ENCODE measurements at places on chromosomes 12 and 14.

DNA sequence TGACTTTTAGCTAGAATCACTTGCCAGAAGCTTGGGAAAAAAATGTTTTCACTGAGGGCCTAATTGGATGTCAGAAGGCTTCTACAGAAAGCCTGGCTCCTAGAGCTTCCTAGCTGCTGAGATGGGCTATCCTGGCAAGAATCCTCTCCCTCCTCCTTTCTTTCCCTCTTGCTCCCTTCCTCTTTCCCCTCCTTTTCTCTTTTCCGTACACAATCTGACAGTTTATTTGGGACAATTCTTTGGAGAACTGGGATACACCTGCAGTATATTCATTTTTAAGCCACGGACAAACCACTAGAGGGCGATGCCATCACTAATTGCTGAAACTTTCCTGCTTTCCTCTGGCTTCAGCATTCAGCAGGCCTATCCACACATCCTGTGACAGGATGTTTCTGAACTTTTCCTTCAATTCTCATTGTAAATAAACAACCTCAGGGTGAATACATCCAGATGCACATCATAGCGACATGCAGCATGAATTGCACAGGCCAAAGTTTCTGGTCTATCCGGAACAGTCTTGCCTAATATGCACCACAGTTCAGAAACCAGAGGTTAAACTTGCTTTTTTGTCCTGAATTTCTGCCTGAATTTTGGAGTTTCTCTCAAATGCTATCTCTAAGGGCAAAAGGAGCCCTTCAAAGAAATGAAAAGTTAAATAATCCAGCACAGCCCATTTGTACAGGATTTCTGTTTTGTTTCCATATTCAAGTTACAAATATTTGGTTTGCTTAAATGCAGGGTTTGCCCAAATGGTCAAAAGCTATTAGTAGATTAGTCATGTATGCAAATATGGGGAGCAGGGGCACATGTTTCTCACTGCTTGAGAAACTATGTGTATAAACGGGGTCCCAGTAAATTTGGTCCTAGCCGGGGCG, 142.8 kb downstream of the PAWR start:
- DNase-seq: no peak

DNA sequence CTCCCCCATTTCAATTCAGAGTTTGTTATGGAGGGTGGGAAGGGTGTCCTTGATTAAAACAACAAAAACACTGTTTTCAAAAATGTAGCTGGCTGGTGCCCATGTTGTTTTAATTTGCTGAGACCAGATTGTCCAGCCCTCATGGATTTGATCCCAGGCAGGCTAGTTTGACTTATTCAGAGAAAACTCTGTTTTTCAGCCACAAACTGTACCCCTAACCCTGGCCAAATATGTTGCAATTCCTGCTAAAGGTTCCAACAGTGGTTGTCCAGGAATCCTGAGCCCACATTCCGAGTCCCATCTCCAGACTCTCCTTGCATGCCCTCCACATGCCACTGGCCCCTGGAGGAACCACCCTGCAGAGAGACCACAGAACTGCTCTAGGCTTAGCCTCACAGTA, 36.0 kb downstream of the MAP1LC3B2 start:
- no peak for DNase-seq

DNA sequence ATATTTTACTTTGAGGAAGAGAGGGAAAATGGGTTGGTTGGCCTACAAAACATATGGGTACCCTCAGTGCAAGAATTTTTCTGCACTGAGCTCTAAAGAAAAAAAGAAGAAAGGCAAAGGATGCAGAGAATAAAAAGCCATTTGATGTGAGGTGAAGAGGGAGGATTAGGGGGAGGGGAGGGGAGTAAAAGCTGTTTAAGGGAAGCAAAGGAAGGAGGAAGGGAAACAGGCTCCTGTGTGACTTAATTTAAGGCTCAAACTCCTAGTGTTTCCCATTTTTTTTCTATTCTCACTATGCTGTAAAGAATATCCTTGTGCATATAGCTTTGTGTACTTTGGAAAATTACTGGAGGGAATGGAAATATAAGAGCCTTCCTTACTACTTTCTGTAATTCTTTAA, 78.7 kb downstream of the NKX2-1 start:
- no peak for DNase-seq

DNA sequence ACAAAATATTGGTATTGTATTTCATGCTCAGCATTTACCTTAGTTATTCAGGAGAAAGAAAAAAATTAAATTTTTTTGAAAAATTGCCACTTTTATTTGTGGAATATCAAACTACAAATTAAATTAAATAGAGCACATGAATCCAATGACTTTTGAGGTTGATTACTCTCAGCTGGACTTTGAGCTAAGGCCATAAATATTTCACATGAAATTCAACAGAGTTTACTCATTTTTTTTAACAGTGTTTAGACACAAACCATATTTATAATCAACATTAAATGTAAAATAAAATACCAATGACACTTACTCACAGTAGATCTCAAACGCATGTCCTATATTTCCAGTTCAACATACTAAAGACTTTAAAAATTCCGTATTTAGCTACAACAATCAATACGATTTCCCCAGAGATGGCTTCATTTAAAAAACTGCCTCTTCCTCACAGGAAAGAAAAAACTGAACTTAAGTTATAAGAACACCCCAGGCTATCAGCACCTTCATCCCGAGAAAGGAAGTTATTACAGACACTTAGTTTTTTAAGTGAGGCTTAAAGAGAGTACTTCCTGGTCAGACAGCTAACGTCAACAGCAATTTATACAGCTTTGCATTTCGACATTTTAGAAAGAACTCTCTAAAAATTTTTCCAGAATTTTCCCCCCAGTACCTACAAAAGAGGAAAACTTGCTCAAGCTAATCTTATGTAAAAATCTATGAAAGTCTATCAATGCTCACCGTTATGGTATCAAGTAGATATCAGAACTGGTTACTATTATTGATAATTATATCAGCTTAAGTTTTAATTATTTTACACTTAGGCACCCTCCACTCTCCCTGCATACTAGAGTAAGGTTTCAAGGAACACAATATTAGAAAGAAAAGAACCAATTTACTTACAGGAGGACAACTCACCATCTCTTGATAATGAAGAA, 13.8 kb downstream of the TAOK3 start:
- DNase-seq: no peak

- DNase-seq: no peak
These were observed 129.5 kb upstream of the ATF1 start for GRCh38 chr12:50634379-50634778.

DNA sequence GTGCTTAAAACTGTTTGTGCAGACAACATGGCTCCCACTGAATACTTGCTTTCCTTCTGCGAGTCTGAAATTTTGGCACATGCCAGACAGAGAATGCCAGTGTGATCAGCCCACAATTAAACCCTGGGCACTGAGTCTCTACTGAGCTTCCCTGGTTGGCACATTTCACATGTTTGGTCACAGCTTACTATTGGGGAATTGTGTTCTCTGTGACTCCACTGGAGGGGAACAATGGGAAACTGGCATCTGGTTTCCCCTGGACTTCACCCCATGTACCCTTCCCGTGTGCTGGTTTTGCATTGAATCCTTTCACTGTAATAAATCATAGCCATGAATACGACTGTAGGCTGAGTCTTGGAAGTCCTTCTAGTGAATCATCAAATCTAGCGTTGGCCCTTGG, 64.9 kb downstream of the EFCAB11 start:
- no peak for DNase-seq

GRCh38 chr12:98653866-98654493, 8.9 kb downstream of the APAF1 start:
- DNase-seq: no peak

DNA sequence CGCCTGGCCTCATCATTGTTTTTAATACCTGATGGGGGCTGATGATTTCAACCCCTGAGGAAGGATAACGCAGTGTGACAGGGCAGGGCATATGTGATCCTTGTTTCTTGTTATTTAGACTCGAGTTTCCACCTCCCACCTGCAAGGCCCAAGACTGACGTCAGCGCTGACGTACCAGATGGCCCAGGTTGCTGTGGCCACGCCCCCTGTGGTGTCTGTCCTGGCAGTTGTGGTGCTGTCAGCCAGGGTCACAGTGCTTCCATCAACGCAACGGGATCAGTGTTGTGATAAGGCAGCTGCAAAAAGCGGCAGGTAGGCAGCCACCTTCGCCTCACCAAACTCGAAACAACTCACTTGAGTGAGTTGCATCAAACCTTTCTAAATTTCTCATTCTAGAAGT, 18.4 kb downstream of the DDX51 start:
- DNase-seq: no peak

- DNase-seq: no peak
These were observed 9.8 kb upstream of the HSP90AA1 start for GRCh38 chr14:102096569-102097188.

DNA sequence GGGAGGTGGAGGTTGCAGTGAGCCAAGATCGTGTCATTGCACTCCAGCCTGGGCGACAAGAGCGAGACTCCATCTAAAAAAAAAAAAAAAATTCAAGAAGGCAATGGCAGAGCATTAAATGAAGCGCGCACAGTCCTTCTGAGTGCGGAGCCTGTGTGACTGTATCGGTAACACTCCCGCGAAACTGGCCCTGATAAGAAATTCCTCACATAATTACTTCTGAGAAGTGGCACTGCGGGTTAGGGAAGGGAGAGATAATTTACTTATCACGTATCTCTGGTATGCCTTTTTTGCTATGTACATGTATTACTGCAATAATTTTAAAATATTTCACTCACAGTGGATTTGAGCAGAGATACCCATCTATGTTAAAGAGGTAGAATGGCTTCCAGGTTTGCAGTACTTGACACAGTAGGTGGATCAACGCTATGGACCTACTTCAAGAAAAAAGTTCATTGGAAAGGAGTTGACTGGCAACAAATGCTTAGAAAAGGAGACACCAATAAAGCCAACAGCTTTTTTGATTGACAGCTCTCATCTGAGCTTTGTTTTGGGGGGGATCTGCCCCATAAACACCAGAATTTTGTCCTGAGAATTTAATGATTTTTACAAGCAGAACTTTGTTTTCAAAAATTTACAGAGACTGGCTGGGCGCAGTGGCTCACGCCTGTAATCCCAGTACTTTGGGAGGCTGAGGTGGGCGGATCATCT, 29.2 kb upstream of the SPTLC2 start:
- no peak for DNase-seq

GRCh38 chr14:75238756-75239455, 39.7 kb upstream of the FOS start:
- DNase-seq: no peak

- DNase-seq: no peak
These were observed 32.5 kb upstream of the LALBA start for GRCh38 chr12:48602192-48602989.

DNA sequence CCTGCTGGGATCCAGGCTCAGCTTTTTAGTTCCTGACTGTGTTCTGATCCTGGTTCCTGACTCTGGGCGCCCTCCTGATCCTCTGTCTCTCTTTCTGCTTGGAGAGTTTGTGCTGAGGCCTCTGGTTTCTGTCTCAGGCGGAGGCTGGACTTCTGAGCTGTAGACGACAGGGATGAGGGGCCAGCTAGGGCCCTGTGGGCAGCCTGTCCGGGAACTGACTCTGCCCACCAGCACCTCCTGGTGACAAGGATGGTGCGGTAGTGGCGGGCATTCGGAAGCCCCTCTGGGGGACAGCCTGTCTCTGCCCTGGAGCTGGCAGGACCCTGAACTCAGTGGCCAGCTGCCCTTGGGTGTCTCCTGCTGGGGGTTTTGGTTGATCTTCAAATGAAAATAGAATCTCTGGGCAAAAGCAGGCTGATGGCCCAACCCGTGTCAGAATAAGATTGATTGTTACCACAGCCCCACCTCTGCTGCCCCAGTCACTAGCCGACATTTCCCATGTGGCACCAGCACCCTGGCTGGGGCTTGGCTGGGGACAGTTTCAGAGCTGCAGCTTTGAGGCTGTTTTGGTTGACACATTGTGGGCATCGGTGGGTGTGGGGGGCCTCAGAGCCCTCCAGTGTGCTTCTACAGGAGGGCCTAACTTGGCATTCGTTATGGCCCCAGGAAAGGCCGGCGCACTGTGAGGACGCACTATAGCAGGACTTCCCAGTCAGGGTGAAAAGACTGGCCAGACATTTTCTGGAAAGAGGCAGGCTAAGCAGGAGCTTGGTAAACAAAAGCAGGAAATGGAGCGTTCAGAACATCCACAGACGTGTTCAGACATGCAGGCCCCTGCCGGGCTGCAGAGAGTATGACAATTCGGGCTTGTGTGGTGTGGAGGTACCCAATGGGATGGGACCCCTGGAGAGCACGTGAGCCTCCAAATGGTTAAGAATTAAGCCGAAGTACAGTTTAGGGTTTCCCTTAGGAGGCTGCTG, 16.2 kb downstream of the KRT80 start:
- no peak for DNase-seq

- no peak for DNase-seq
These were observed 426.7 kb upstream of the DCN start for GRCh38 chr12:91609283-91609682.

DNA sequence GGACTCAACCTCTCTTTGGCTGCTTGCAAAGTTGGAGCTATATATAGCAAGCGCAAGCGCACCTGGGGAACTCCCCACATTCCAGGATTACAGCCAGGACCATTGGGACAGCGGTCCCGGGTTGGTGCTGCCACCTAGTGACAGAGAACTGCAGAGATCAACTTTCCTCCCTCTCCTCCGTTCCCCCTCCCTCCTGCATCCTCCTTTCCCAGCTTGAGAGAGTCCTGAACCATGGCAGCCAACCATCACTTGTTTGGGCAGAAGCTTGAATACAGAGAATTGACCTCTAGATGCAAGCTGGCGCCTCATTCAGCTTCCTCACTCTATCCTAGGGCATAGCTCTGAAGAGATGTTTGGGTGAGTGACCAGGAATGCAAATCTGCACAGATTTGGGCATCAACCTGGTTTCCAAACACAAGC, 17.4 kb upstream of the FLVCR2 start:
- no peak for DNase-seq

GRCh38 chr12:47636908-47637780, 68.7 kb downstream of the RPAP3 start:
- no peak for DNase-seq

DNA sequence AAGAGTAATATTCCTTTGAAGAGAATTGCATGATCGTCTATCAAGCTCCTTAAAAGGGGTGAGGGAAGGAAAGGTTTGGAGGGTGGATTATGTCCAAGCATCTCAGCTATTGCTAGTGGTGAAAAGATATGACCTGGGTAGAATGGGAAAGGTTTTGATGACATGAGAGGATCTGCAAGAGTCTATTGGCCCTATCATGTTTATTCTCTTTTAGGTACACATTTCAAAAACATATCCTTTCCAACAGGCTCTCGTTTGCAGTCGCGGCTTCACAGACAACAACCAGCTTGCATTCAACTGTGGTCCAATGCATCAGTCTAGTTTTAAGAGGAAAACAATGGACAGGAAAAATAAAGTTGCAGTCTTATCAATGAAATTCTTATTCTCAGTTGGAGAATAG, 17.1 kb downstream of the FOXG1 start:
- no peak for DNase-seq
